Stimulated activated CD8-positive, alpha-beta memory T cell treated with anti-CD3 and anti-CD28 coated beads, Interleukin-4, amount 100 ng/mL, for 48 hours (primary cell): ENCODE measurements at places on chromosomes 4 and X.

- no peak for DNase-seq
These were observed 553.5 kb downstream of the TRAM1L1 start for GRCh38 chr4:116531870-116532269.

- DNase-seq = no peak
These were observed 103.3 kb upstream of the LEF1 start for GRCh38 chr4:108272046-108272445.

GRCh38 chrX:105975382-105975781, 63.1 kb downstream of the SERPINA7 start:
- DNase-seq = no peak

DNA sequence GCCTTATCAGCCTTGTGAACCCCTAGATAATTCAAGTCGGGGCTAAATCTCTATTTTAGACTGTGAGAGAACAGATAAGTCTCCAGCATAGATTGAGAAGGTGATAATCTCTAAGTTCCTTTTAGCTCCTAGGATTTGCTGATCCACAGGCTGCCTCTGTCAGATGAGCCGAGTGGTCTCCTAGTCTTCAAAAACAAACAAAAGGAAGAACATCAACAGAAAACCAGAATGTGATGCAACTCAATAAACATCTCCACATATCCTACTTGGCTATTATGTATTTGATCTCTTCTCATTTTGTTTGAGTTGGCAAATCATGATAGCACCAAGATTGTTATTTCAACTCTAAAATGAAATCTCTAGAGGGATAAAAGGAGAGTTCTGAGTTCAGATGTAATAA, 88.4 kb upstream of the SLC7A11 start:
- DNase-seq = no peak

DNA sequence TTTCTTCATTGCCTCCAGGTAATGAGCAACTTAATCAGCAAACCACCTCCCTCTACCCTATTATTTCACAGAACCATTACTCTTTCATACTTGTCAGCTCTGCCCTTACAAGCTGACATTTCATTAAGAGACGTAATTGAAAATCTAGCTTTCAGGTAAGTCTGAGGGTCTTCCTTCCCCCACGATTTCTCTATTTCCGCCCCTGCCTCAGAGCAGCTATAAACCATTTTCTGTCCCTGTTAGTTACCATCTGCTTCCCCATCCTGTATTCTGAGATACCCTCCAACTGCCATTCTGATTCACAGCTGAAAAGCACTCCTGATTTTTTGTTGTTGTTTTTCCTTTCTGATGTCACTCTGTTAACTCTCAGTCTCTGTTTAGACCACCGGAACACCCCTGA, 37.1 kb downstream of the SH3RF1 start:
- no peak for DNase-seq

DNA sequence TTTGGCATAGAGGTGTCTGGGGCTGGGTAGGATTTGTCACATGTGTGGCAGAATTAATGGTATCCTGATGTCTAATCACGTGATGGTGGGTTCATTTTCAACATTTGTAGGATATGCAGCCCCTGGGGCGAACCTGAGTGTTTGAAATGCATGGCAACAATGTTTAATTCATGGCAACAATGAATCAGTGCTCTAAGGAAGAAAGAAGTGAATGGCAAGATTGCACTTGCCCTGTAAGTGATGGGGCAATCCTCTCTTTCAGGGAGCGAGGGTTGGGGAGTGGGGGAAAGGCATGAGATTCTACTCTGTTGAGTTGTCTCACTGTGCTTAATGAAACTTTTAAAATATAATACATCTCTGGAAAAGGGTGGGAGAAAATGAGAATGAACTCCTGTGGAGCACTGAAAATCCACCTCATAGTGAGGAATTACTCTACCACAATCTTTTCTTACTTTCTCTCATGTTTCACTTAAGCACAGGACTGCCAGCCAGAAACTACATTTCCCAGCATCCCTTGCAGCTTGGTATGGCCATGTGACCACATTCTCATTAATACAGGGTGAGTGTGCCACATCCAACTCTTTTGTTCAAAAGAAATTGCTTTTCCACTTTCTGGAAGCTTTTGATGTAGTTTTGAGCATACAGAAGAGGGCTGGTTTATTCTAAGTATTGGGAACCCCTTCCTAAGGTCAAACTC, 64.0 kb upstream of the PGM2 start:
- DNase-seq = no peak

- DNase-seq = no peak
These were observed 831.5 kb downstream of the STIM2 start for GRCh38 chr4:27692158-27692557.

- no peak for DNase-seq
These were observed 155.6 kb downstream of the HNRNPD start for GRCh38 chr4:82217986-82218715.

- no peak for DNase-seq
These were observed 660.5 kb upstream of the SPANXN1 start for GRCh38 chrX:144586756-144587155.

- DNase-seq = no peak
These were observed 642.4 kb downstream of the TRIML1 start for GRCh38 chr4:188781655-188782054.

DNA sequence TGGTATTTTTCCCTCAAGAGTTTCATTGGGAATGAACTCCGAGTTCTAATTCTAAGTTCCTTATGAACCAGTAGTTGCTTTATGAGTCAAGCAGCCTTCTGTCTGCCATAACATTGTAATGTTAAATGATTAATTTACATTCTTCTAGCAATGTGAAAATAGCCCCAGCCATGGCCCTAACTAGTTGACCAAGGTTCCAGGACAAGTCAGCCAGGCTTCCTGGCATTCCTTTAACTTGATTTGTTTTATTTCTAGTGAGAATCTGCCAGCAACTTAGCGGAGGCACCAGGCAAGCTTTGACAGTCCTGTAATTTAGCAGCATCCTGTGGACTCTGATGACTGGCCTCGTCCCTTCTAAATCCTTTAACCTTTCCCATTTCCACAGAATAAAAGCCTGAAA, 69.0 kb downstream of the GLRA2 start:
- no peak for DNase-seq

DNA sequence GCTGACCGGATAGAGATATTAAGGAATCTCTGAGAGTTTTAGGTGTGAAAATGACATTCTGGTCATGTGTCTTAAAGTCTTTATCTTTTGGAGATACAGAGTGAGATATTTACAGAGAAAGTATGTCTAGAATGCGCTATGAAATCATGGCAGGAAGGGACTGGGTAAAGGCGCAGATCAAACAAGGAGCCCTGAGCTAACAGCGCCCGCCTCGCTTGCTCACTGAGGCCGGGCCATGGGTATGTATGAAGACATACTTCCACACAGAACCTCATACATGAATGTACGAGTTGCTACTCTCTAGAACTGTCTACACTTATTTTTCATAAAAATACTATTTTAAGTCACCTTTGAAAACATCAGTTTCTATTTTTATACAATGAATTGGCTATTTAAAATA, 20.0 kb downstream of the FAM53A start:
- DNase-seq = no peak

DNA sequence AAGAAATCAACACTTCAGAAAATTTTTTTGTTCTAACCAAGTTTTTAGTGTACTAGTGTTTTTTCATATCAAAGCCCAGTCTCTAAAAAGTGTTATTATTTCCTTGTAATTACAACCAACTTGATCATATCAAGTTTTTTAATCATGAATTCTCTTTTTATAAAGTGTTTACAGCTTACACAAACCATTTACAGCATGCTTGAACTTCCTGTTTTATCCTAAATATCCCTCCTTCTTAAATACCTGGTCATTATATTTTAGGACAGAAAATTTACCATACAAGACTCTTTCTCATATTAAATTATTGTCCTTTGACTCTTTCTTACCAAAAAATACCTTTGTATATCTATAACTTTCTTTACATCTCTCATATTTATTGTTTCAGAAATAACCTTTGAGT, 89.4 kb upstream of the NPY2R start:
- no peak for DNase-seq

DNA sequence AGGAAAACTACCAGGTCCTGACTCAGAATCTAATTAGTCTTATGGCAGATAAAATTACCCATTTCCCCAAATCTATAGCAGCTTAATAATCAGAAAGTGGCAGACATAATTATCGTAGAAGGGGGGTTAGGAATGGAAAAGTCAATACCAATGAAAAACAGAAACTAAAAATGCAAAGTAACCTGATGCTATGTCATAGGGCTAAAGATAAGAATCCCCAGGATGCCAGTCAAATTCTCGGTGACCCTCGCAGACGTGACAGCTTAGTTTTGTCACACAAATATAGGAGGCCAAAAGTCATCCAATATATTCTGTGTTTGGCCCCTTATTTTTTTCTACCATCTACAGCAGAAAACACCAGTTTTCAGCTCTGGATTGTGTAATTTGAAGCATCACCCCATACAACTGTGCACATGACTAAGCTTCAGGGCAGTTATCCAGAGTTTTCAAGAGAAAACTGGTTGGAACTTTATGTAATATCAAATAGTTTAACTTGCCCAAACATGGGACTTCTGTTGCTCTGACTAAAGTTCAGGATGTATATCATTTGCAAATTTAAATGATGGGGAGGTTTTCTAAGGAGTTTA, 30.9 kb downstream of the RASSF6 start:
- no peak for DNase-seq

DNA sequence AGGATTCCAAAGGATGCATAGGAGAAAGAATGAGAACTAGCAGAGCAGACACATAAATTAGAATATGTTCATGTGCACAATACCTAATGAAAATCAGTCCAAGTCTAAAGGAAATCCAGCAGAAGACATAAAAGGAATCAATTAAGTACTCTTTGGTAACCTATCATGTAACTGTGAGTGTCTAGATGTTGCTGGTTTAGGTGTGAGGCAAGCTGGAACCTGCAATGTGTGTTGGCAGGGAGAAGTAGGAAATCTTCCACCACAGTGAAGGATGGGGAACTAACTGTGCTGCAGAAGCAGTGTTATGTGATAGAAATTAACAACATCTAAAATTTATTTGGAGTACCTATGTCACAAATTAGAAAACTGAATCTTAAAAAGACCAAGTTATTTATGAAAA, 330.8 kb upstream of the DKK2 start:
- DNase-seq = no peak

GRCh38 chr4:112515198-112516065, 548 bp downstream of the NEUROG2 start:
- peak; percentile 58 for DNase-seq

DNA sequence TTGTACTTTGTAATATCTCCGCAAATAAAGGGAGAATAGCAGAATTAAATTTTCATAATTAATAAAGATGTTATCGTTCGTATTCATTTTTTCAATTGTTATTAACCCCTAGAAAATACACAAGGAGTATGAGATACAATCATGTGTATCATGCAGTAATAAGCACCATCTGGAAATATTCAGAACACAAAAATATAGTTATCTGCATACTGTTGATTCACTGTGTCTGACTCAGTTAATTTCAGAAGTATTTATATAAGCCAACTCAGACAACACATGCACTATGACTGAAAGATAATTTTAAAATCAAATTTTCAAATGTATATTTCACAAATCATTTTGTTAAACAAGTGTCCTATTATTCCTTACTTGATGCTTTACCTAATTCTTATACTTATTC, 1954.8 kb downstream of the ARAP2 start:
- no peak for DNase-seq

- no peak for DNase-seq
These were observed 175.6 kb upstream of the MAGEB2 start for GRCh38 chrX:30039768-30040167.

DNA sequence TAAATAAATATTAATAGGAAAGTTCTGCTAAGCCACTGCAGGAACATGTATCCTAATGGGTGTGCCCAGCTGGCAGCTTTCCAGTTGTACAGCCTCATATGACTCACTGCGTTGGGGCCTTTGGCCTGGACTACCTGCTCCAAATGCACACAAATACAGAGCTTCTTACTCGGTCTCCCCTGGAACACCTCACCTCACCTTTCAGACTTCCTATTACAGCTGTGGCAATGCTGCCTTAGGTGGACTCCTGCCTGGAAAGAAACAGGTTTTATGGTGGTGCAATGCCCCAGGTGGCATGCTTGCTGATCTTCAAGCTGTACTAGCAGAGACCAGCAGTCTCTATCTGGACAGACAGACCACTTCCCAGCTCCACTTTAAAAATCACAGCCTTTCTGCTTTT, 85.7 kb upstream of the EXOC1L start:
- DNase-seq = no peak

DNA sequence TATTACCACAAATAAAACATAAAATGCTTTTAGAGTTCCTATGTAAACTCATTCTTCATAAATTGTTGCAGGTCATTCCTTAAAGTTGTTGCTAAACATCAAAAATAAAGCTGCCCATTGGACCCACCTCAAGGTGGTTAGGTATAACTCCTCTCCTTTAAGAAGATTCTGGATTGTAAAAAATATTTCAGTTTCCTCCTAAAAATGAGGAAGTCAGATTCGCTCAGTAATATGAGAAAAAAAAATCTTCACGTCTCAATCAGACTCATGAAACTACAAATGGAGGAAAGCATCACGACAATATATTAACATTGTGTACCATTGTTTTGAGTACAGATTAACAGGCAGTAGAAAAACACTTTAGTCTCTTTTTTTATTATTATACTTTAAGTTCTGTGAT, 105.9 kb downstream of the DDX60 start:
- DNase-seq = no peak

GRCh38 chr4:84726356-84726755, 143.4 kb downstream of the CDS1 start:
- DNase-seq = no peak

- DNase-seq = no peak
These were observed 190.2 kb downstream of the ANTXR2 start for GRCh38 chr4:79882806-79883205.

GRCh38 chrX:19293606-19294325, 50.0 kb upstream of the PDHA1 start:
- DNase-seq = no peak

DNA sequence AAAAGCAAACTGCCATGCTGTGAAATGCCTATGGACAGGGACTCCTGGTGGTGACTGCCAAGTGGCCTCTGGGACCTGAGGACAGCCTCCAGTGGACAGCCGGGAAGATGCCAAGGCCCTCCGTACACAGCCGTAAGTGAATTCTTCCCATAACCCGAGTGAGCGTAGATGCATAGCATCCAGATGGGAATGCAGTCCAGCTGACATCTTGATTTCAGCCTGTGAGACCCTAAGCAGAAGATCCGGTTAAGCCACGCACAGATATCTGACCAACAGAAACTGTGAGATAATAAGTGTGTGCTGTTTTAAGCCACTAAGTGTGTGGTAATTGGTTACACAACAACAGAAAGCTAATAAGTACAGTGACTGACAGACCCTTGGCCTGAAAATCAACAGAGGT, 55.9 kb downstream of the TMEM156 start:
- no peak for DNase-seq

DNA sequence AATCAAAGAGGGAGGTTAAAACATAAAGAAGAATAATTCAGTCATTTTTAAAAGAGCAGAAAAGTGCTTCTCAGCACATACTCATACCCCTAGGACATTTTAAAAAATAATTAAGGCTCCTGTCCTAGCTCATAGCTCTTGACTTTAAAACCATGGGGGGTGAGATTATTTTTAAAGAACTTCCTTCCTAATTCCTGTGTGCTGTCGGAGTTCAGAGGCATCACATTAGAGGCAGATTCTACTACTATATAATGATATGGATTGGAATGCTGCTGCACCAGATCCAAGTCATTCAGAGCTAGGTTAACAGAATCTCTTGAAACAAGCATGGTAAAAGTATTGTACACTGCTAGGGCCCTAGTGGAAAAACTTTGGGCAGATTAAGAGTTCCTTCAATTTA, 456.5 kb upstream of the ADGRL3 start:
- no peak for DNase-seq
